ENCODE measurements at places on chromosomes 6 and 20.
A peak's percentile ranks its signal among the peaks of the same experiment; 100 is the strongest.

DNA sequence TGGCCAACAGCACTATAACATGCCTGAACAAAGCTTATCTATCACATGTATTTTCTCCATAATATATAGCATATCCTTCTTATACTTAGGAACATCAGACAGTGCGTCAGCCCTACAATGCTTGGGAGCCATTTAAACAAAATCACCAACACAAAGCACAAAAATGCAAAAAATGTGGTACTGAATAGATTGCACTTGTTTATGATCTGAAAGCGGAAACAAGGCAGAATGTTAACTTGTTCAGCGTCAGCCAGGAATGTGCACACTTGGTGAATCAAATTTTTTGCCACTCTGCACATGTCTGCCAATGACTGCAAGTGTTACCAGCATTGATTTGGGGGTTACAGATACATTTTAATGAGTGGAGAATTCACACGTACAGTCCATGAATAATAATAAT is 14.8 kb downstream of the SLC35A1 start:
- no peak for DNase-seq

- DNase-seq: no peak
These were observed 10.6 kb upstream of the EFHC1 start for GRCh38 chr6:52409499-52409898.

DNA sequence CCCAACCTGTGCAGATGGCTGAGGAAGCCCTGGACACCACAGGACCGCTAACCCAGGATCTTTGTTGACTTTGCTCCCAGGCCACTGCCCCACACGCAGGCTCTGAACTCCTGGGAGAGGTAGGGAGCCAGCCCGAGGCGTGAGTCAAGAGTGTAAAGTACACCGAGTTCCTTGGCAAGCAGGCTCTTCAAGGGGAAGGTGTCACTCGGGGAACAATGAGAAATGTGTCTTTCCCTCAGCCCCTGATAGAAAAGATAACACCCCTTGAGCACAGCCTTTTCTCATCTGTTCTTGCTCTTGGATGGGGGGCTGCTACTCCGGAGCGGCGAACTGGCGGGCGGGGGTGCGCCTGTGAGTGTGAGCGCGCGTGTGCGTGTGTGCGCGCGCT is 472 bp upstream of the EDN3 start:
- no peak for DNase-seq

DNA sequence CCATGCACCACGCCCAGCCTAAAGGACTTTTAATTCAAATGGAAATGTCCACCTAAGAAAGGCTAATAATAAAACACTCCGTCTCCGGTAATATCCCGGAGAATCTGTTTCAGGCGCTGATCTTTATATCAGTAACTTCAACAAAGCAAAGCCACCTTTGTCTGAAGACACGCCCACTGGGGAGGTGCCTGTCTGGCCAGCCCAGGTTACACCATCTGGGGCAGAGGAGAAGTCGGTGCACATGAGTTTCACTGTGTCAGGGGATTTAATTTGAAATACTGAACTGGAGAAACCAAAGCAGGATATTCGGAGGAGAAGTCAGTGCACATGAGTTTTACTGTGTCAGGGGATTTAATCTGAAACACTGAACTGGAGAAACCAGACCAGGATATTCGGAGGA is 9.4 kb downstream of the SERPINB6 start:
- DNase-seq: no peak

GRCh38 chr6:31614075-31614619 is 887 bp upstream of the AIF1 start:
- DNase-seq: no peak

GRCh38 chr20:19835533-19836222 is 77.6 kb downstream of the RIN2 start:
- DNase-seq: no peak

GRCh38 chr6:33057222-33058150 is 16.0 kb downstream of the HLA-DPA1 start:
- DNase-seq: no peak

DNA sequence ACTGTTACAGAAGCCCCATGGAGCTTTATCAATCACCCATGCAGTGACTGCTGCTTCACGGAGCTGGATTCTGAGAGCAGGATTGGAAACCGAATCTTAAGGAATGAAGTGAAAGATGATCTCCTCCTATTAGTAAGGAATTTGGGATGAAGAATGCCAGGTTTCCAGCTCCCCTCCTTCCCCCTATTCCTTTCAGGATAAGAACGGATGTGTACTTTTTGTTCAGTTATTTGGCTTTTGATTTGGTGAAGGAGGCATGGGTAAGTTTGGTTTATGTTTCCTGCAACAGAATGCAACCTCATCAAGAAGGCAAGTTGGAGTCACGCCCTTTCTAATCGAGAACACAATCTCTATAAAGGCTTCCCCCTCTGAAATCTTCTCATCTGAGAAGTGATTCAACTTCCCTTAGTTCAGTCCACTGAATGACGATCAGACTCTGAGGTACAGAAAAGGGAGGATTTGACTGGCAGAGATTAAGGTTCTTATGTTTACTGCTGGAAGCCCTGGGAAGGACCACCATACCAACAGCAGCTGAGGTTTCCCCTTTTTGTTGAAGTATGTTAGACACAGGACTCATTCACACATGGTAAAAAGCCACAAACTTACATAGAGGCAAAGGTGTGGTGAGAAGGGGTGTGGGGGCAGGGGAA is 5.5 kb downstream of the ELMO2 start:
- DNase-seq: peak; percentile 48

GRCh38 chr20:38106461-38106860 is 58.6 kb downstream of the TGM2 start:
- DNase-seq: no peak

- DNase-seq: no peak
These were observed 417.8 kb downstream of the CDC5L start for GRCh38 chr6:44805238-44805846.

GRCh38 chr6:75524322-75524972 is 30.8 kb upstream of the FILIP1 start:
- no peak for DNase-seq

DNA sequence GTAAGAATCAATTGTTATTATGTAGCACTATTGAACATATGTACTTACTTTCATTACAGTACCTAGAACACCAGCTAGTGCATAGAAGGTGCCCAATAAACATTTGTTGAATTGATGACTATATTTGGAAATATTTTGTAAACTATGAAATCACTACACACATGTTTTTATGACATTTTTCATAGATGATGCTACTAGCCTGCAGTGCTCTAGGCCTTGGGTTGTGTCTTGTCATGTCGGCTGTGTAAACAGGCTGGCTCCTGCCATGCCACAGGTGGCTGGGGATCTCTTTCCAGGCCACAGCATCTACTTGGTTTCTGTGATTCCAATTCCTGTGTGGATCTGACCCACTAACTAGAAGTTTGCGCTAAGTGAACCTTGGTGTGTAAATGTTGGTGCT is 43.3 kb upstream of the EDN1 start:
- DNase-seq: no peak

DNA sequence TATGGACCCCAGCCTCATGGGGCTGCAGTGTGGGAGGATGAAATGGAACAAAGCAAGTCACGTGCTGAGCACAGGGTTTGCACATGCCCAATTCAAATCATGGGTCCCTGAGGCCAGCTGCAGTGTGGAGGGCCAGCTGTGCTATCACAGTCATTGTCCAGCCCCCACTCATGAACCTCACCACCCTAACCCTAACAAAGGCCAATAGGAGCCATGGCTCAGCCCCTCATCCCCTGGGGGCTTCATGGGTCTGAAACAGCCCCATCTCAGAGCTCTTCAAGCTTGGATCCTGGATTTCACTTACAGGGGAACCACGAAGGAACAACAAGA is 125.6 kb upstream of the MAFB start:
- no peak for DNase-seq

- no peak for DNase-seq
These were observed 5.0 kb downstream of the TCP11 start for GRCh38 chr6:35136185-35136584.

DNA sequence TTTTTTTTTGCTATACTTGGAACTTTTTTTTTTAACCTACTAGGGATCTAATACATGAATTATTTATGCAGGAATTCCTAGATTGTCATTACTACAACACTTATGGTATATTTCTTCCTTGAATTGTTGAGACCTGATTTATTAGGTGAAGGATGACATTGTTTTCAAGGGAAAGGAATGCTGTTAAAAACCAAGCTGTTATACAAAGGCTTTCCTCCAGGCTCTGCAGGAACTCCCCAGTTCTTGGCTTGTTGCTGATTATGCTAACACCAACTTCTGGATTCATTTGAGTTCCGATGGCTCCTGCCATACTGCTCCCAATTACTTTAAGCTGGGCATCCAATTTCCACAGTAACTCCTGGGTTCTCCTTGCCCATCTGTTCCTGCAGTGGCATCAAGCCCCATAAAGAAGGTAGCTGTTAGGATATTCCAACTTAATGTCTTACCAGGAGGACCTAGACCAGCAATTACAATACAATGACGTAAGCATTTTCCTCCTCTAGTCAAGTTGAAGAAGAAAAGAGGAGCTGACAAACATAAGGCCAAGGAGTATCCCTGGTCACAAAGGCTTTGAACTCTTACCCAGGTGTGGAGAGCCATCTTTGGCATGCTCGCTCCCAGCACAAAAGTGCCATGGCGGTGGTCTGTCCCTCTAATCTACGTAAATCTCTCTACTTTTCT is 215.9 kb upstream of the AGPAT4 start:
- no peak for DNase-seq

DNA sequence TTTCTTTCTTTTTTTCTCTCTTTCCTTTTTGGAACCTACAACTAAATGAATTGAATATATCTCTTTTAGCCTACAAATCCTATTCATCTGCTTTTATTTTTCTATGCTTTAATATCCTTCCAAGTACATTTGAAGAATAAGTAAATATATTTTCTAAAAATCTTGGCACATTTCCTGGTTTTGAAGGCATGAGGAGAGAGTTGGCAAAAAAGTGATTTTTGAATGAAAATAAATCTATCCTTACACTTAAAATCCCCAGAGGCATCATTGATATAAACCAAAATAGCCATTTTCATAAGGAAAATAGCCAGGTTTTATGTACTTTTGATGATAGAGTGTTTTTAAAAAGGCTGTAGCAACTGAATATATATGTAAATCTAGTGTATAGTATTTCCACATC is 69.0 kb downstream of the SAMD5 start:
- DNase-seq: no peak

DNA sequence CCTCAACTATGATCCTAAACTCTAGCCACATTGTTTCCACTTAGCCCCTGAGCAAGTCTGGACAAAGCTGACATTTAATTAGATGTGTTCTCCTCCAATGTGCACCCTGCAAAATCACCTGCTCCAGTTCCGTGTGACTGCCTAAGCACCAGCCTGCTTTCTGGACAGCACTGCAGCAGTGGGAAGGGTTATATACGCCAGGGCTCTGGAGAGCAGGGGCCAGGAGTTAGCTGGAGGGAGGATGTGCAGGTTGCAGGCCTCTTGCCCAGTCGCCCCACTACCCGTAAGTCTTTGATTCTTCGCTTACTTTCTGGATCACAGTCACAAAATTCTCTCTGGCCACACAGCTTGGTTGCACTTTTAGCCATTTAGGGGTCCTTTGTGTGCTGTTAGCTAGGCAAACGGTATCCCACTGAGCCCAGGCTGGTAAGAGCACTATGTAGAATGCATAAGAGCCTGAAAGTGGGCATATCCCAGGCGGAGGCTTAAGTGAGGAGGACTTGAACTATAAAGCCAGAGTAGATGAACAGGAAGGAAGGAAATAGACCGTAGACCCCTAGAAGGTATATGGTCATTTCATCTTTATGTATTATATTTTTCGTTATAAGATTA is 10.7 kb upstream of the PLEKHG1 start:
- no peak for DNase-seq

DNA sequence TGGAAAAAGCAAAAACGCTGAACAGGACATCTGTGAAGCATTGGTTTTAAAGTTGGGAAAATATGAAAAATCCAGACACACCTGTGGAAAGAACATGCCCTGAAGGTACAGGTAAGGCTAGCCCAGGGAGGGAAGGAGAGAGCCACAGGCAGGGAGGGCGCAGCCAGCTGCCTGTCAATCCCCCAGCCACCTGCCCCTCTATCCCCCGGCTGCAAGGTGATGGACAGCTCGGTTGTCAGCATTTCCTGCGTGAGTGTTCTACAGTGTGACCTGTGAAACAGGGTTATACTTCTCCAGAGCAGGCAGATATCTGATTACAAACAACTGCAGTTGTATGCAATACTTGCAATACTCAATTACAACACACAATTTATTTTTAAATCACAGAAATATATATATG is 358.1 kb downstream of the SMOC2 start:
- no peak for DNase-seq

- no peak for DNase-seq
These were observed 286.0 kb downstream of the FOXC1 start for GRCh38 chr6:1895721-1896120.

DNA sequence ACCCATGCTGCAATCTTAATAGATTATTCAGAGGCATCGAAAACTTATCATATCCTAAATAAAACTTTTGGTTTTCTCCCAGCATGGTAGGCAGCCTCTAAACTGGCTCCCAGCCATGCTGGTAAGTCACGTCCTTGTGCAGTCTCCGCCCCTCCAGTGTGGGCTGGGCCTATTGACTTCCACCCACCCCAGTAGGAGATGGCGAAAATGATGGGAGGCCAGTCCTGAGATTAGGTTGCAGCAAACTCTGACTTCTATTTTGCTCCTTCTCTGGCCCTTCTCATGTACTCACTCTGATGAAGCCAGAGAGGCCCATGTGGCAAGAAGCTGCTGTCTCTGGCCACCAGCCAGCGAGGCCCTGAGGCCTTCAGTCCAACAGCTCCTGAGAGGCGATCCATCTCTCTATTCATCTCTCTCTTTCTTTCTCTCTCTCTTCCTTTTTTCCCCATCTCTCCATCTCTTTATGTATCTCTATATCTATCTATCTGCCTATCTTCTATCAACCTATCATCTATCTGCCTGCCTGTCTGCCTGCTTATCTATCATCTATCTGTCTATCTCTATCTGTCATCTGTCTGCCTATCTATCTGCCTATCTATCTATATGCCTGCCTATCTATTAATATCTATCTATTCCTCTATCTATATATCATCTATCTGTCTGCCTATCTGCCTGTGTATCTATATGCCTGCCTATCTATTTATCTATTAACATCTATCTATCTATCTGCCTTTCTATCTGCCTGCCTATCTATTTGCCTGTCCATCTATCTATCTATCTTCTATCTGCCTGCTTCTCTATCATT is 52.7 kb upstream of the STX16 start:
- no peak for DNase-seq

DNA sequence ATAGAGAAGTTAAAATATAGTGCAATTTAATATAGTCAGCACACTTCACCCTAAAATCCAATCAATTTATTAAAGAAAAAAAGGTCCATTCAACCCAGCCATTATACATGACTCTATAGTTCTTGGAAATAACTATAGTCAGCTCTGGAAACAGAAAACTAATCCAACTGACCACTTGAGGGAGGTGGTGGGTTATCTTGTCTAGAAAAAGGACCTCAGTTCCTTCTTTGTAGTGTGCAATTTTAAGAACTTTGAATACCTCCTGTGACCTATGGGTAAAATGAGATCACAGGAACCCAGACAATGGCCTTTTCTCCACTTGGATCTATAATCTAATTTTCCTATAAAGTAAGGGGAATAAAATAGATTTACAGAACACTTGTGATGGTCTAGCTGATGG is 163.6 kb upstream of the CENPW start:
- DNase-seq: no peak

All from KG1 (cell line).